ENCODE measurements at places on chromosomes 2 and 18.
A peak's percentile ranks its signal among the peaks of the same experiment; 100 is the strongest.

DNA sequence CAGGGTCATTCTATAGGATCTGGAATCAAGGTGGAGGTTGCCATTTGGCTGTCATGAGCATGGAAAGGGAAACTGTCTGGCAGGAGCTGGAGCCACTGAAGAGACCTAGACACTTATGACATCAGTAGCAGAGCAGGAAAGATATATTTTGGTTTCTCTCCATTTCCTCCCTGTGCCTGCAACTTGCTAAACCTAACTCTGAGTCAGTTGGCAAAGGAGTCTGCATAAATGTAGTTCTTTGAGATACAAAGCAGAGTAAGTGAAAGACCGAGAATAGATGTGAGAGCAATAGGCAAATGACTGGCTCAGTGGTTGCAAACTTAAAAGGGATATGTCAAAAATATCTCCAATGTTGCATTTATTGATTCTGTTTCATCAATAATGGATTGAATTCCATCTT is 757.7 kb downstream of the KCNJ3 start:
- no peak for DNase-seq

DNA sequence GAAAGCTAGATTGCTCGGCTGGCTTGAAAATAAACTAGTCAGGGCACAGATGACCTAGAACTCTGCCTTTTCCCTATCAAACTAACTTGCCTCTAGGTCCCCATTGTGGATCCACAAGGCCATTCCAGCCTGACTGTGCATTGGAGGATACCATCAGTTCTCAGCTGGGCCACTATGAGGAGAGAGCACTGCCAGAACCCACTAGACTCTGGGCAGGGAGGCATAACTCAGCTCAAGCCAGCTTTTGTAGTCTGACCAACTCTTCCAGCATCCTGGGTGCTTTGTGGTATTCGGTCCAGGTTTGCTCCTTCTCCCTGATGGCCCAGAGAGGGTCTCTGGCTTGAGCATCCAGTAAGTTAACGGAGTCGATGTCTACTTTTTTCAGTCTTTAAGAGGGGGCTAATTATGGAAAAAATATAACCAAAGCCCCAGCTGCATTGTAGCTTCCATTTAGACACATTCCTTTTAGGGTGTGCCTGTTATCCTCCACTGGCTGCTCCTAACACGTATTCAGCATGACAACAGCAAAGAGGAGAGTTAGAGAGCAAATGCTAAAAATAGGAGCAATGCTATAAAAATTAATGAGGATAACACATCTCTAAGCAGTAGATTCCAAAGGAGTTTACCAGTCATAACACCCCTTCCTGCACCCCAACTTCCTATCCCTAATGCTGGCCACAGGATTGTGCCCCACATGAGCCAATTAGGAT is 15.2 kb downstream of the GKN2 start:
- DNase-seq, result no peak

GRCh38 chr18:65145312-65145711 is 605.5 kb upstream of the CDH7 start:
- DNase-seq, result no peak

DNA sequence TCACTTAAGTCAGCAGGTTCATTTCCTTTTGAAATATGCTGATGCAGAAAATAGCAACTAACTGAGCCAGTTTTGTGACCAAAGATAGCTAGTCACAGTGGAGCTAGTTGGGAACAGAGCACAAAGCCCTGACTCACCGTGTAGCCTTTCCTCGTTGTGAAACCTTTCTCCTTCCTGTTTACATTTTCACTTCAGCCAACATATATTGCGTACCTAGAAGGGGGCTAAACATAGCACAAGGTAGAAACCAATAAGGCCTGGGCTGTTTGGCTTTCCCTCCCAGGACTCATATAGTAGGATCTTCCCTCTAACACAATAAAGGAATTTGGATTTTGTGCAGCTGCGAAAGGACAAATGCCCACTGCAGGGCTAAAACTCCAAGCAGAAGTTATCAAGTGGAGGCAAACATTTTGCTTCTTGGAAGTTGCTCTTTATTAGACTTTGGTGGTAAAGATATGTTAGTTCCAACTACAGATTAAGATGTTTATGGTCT is 24.5 kb upstream of the LPIN2 start:
- DNase-seq, result no peak

- DNase-seq, result no peak
Observed at GRCh38 chr2:23588106-23588505, 203.1 kb downstream of the KLHL29 start.

GRCh38 chr2:29532436-29532835 is 388.9 kb downstream of the ALK start:
- DNase-seq, result no peak

DNA sequence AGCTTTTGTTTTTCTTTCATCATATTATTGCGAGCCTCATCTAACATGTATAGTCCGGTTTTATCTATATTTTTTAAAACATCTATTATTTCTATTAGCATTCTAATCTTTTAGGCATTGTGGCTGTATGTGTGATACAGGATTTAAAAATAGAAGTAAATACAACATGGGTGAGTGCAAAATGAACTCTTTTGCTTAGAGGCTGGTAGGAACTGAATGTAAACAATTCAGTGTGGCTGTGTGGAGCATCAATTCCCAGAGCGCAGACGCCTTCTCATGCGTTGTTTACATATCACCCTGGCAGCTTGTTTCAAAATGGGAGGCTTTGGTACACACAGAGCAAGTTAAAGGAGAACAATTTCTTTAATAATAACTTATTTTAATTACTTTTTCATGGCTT is 836 bp downstream of the DTNA start:
- DNase-seq, result no peak

DNA sequence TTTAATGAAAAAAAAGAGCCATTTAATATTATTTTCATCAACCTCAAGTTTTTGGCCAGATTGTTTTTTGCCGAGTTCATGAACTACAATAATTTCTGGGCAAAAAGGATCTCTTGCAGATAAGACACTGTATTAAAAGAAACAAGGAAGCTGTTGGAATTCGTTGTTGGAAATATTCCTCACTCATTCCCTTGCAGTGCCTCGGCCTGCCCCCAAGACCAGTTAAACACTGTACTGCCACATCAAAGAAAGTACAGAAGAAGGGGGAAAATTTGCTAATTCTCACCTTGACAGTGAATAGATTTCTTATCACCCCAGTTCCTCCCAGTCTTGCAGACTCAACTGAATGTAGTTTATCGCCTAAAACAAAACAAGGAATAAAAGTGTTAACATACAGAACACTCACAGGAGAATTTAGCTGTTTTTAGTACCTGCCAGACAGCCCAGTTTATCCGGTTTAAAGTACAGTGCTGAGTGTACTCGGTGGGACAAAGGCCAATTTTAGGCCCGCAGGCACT is 1.2 kb downstream of the IDH1 start:
- no peak for DNase-seq

- no peak for DNase-seq
Observed at GRCh38 chr2:241798631-241799521, 10.1 kb upstream of the NEU4 start.

- peak; percentile 56 for DNase-seq
Observed at GRCh38 chr2:84395820-84396219, 63.3 kb downstream of the SUCLG1 start.

DNA sequence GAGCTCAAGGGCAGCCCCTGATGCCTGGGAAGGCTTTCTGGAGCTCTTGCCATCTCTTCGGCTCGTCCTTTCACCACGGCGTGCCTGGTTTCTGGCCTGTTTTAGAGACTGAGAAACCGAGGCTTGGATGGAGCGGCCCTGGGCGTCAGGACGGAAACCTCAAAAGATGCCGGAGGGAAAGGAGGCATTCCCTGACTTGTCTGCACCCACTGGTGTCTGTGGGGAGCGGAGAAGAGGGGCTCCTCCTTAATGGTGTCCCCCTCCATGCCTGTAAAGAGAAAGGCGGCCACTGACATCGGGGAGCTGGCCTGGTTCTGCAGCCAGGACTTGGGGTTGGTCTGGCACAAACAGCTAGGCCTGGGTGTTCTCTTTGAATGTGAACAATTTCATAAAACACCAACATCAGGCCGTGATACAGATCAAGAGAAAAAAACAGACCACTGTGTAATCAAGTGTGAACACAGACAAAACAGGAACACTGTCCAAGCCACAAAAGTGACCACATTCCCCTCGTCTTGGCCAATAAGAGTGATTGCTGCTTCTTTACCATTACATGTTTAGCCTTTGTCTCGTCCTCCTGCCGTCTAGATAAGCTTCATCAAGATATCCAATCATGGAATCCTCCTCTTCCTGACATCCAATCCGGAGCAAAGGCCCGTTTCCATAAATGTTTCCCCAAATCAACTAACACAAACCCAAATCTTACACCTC is 633 bp upstream of the ILKAP start:
- DNase-seq, result no peak

- no peak for DNase-seq
Observed at GRCh38 chr2:216698895-216699294, 3.5 kb upstream of the IGFBP5 start.

GRCh38 chr2:134468164-134468563 is 214.3 kb downstream of the MGAT5 start:
- no peak for DNase-seq

- DNase-seq, result no peak
Observed at GRCh38 chr2:100934504-100935371, 67.4 kb upstream of the RPL31 start.

DNA sequence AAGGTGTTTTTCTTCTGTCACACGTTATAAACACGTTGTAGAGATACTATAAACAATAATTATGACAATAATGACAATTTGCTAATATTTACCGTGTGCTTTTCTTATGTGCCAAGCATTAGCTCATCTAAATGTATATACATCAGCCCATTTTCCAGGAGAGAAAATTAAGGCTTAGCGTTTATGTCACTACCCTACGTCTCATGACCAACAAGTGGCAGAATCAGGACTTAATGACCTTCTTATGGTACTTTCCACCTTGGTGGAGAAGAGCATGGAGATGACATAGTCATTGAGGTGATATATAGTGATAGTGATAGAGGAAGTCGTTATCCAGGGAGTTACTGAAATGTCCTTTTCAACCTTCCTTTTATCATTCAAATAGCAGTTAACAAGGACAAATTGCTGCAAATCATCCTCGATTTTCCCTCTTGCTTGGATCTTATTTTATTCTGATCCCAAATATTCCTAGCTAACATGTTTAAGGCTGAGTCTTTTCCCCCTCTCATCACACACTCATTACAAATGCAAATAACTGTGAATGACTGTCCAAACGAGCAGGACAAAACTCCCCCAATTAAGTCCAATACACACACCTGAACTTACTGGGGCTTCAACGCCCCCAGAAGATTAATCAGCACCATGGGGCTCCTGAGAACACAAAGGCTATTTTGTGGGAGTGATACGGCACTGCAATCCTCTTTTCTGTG is 27.3 kb downstream of the SPRED2 start:
- no peak for DNase-seq

DNA sequence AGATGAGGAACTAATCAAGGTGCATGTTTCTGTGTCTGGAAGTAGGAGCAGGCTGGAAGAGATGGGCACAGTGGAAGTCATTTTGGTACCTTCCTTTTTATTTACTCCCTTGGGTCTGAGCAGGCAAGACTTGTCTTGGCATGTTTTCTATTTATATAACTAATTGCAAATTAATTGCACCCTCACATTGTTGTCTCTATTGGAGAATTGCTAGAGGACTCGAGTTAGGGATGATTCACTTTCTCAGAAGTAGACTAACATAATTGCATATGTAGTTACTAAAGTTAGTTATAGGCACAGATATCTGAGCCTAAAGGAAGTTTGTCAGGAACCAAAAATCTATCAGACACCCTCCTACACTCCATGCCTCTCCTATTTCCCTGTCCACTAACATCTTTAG is 92.8 kb upstream of the NRP2 start:
- no peak for DNase-seq

GRCh38 chr2:191656391-191656790 is 21.5 kb upstream of the NABP1 start:
- DNase-seq, result no peak

Data from T1000 (cell line).